ENCODE measurements at places on chromosomes 5 and 9. TPM values are rescaled to one million over a fixed set of nuclear protein-coding genes. Genes with fewer than 3 reads are reported as not detected.

- H3K4me3 ChIP-seq, result no peak overlapping the region
- DNase-seq, result no peak
- no peak overlapping the region for H3K27ac ChIP-seq
- H3K4me1 ChIP-seq, result peaks cover 62% of the 10 kb centered on the region
- peaks cover 9% of the 10 kb centered on the region for H3K36me3 ChIP-seq
Measured at GRCh38 chr5:14231156-14231555, 88.0 kb downstream of the TRIO start.

Gene CDKN2A
- total RNA-seq, result 6.7 TPM

GRCh38 chr5:17340379-17340778 is 122.9 kb downstream of the BASP1 start:
- H3K4me1 ChIP-seq, result peaks cover 12% of the 10 kb centered on the region
- no peaks in the 10 kb centered on the region for H3K36me3 ChIP-seq
- no peak overlapping the region for H3K4me3 ChIP-seq
- no peaks in the 10 kb centered on the region for H3K27me3 ChIP-seq
- DNase-seq, result no peak

GRCh38 chr5:18305288-18305924 is 671.1 kb downstream of the TAF11L14 start:
- no peak for DNase-seq
- H3K36me3 ChIP-seq, result no peaks in the 10 kb centered on the region
- H3K27ac ChIP-seq, result no peak overlapping the region
- peaks cover 5% of the 10 kb centered on the region for H3K27me3 ChIP-seq
- no peak overlapping the region for H3K4me3 ChIP-seq
- no peaks in the 10 kb centered on the region for H3K4me1 ChIP-seq

Gene PCDHGA2
- 0.09 TPM for total RNA-seq

Gene CORO2A
- 0.78 TPM for total RNA-seq

Gene PCDHA5
- total RNA-seq, result not detected

DNA sequence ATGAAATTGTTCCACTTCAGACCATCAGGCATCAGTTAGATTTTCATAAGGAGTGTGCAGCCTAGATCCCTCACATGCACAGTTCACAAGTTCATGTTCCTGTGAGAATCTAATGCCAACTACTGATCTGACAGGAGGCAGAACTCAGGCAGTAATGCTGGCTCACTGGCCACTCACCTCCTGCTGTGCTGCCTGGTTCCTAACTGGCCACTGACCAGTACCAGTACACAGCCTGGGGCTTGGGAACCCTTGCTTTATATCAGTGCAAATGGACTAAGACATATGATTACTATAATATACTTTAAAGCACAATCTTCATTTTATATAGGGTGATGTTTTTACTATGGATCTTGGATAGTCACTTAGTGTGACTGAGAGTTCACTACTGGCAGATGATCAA is 259.2 kb downstream of the SLCO4C1 start:
- no peaks in the 10 kb centered on the region for H3K36me3 ChIP-seq
- H3K27me3 ChIP-seq, result no peaks in the 10 kb centered on the region
- H3K27ac ChIP-seq, result no peak overlapping the region
- no peaks in the 10 kb centered on the region for H3K4me1 ChIP-seq
- no peak for DNase-seq

Gene SLC25A2
- 3.9 TPM for total RNA-seq

DNA sequence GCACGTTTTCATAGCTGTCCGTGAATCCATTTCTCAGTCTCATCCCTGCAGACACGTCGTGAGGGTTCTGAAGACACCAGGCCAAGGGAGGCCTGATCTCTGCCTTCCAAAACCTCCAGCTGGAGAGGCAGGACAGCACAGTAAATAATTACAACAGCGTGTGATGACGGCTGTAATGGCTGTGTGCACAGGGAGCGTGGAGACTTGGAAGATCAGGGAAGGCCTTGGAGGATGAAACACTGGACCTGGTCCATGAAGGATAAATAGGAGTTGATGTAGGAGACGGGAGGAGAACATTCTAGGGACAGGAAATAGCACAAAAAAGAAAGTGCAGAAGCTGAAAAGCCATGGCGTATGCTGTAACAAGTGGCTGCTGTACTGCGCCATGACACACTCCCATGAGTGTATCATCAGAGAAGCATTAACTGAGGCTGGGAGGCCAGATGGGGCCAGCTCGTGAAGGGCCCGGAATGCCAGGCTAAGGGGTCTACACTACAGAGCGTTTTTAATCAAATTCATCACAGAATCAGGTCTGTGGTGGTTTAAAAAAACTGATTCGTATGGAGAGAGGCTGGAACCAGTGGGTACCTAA is 97.2 kb downstream of the CRB2 start:
- DNase-seq, result no peak
- H3K36me3 ChIP-seq, result peaks cover 62% of the 10 kb centered on the region
- H3K4me1 ChIP-seq, result no peaks in the 10 kb centered on the region
- no peak overlapping the region for H3K4me3 ChIP-seq
- H3K27ac ChIP-seq, result no peak overlapping the region
- no peaks in the 10 kb centered on the region for H3K27me3 ChIP-seq

All from activated B cell treated with CpG ODN at 0.5 μM for 24 hours (primary cell).